AG09309 (cell line): ENCODE measurements at places on chromosomes 12 and 14.

- DNase-seq = peak; percentile 100
These were observed 3.8 kb downstream of the TXNRD1 start for GRCh38 chr12:104219361-104219892.

- DNase-seq = no peak
These were observed 25.0 kb upstream of the NPAS3 start for GRCh38 chr14:32913725-32914124.

DNA sequence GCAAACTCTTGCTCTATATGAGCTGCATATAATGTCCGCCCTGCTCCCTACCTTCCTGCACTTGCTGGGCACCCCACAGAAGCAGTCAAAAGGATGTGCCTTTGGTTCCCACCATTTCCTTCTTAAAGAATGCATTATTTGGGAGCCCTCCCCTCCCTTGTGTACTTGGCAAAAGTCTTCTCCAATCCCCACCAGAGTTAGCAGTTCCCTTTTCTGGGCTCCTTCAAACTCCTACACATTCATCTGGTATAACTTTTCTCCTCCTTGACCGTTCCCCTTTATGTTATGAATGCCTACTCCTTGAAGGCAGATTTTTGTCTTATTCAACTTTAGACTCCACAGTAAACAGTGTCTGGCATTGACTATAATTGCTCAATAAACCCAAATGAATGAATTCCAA lies 27.8 kb downstream of the AREL1 start:
- DNase-seq = no peak

DNA sequence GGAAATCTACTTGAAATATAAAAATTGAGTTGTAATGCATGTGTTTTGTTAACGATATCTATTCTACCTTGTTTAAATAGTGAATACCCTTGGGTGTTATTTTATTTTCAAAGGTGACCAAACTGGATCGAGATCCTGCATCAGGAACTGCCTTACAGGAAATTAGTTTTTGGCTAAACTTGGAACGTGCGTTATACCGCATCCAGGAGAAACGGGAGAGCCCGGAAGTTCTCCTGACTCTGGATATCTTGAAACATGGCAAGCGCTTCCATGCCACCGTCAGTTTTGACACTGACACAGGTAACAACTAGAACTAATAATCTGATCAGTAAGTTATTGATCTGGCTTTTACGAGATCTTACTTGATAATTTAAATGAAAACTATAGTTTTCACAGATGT lies 15.9 kb downstream of the DYNC1H1 start:
- DNase-seq = no peak

DNA sequence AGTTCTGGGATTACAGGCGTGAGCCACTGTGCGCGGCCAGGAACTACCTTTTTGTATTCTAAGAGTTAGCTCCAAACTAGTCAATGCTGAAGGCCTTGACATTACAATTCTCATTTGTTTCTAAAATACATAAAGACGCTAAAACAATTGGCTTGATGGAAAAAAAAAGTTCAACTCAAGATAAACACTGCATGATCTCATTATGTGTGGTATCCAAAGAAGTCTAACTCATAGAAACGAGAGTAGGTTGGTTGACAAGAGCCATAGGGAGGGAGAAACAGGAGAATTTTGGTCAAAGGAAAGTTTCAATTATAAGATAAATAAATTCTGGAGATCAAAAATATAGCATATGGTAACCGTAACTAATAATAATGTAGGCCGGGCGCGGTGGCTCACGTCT lies 20.0 kb upstream of the RNF34 start:
- no peak for DNase-seq

DNA sequence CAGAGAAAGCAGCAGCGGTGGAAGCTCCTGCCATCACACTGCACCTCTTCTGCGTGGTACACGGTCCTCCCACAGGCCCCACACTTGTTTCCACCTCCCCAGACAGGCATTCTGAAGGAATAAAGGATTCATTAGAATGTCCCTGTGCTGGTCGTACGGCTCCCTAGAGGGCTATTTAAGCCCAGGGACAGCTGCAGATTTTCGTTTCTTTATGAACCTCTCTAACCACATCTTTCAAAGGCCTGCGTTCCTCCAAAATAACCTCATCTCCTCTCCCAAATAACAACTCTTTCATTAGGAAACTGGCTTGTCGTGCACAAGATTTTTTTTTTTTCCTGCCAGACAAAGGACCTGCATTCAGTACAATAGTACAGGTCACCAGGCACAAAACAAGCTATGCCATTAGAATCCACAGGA lies 12.7 kb downstream of the CSRP2 start:
- DNase-seq = no peak

DNA sequence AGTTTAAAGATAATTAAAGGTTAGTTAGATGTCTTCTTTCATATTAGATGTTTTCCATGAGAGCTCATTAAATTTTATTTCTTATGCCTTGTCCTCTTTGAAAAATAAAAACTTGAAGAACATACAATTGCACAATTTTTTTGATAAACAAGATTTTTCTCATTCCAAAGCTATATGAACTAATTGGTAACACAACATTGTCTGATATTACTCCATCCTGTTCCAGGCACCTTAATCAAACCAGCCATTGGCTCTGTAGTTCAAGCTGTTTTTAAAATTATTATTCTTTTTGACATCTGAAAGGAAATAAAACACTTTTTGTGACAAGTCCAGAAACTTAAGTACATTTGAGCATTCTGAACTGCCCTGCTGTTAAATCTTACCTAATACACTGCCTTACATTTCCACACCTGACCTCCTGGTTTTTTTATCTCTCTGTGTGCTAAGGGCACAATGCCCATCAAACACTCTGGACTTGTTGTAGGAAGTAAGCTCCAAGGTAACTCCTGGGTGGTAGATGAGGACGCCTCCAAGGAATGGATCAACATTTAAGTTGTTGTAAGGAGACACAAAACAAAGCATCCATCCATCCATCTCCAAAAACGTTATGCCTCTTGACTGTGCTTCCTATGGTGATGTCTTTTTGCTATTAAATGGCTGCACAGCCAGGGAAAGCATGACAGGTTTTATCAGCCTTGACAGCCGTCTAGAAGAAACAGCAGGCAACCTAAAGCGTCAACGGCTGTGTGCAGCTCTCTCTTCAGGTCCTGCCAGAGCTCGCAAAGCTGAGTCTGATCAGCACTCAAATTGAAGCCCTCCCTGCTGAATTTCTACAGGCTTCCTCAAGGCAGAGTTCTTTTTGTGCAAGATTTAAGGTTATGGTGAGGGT lies 449.9 kb upstream of the FLRT2 start:
- no peak for DNase-seq

DNA sequence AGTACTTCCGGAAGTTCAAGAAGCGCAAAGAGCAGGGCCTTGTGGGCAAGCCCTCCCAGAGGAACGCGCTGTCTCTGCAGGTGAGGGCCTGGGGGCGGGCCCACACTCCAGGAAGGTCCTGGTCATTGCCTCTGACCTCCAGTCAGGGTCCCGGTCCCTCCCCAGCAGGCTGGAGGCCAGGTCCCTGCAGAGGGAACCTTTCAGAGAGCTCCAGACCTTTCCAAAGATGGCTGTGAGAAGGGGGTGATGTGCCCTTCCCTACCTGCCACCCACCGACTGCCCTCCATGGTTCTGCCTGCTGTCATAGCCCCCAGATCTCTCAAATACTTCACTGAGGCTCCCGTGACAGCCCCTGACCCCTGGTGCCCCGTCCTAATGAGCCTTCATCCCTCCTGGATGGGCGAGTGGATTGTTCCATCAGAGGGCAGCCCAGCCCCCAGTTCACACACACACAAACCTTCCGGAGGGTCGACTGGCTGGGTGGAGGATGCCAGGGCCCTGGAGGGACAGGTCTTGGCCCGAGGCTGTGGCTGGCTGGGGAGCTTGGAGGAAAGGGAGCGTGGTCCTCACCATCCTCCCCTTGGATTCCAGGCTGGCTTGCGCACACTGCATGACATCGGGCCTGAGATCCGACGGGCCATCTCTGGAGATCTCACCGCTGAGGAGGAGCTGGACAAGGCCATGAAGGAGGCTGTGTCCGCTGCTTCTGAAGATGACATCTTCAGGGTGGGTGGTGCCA lies 117.5 kb upstream of the FKBP4 start:
- DNase-seq = no peak

DNA sequence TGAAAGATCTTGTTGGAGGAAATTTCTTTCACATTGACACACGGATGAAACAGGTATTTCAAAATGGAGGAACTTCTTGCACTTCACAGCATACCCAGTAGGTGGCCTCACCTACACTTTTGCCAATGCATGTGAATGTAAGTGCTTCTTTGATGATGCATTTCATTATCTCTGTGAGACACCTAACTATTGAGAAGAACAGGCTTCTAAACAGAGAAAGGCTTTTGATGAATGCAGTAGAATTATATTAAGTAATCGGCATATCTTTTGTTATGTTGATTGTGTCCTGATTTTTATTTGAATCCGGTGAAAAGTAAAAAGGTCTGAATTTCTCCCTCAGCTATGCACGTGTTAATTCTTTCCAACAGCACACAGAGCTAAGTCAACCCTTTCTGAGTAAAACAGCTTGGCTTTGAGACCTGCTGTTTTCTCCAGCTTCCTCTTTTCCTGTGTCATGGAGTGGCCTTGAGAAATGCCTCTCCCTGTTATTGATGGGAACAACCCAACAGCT lies 399.0 kb downstream of the NAV3 start:
- peak; percentile 21 for DNase-seq

DNA sequence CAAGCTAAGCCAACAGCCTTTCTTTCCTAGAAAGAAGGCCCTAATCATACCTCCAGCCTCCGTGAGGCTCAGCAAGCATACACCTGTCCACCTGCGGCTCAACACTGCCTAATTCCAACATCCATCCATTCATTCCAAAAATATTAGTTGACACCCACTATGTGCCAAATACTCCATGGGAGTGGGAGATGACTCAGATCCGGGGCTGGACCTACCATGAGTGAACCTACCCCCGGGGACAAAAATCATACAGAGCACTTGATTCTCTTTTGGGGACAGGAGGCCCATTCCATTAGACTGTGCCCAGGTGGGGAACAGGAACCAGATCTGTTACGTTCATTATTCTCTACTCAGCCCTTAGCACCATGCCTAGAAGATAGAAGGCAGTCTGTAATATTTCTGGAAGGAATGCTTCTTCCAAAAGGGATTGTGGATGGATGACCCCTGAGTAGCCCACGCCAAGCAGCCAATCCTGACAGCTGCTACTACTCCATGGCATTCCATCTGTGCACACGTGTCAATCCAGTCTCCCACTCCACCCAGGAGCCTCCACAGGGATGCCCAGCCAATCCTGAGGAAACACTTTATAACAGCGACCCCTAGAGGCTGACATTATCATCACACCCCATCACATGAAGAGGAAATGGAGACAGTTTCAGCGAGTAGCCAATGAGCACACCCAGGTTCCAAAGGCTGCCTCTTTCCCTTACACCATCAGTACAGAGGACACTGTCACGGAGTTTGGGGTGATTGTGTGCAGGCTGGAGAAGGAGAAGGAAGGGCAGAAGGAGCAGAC lies 170.7 kb downstream of the ESRRB start:
- no peak for DNase-seq

DNA sequence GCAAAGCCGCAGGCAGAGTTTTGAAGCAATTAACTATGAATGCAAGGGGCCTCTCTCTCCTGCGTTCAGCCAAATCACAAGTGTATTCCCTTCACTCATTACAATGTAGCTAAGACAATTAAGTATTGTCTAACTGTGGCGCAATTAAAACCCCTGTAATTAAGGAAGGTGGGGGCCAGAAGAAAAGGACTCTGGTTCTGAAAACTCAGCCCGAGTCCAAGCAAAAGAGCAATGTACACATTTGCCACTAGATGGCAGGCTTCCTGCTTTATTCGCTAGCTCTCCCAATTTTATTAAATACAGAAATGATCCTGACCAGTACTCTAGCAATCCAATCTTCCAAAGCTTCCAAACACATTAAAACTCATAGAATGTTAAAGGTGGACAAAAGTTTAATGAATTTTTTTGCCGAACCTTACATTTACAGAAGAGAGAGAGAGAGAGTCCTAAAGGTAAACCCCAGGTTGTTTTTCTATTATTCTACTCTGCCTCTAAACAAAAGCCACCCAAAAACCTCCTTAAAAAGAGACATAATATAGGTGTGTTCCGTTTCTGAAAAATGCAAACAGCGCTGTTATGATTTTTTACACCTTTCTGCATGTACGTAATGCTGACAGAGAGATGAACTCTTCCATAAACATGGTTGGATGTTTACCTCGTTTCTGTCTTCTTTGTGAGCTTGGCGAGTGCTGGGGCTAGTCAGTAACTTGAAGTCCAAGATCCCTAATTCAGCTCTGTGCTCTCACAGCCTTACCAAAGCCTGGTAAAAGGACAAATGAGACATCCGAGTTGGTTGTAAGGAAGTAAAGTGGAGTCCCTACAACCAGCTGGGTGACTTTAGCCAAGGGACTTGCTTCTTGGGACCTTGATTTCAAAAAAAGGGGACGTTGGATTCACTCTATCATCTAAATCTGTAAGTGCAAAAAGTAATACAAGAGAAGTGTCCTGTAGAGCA lies 50.9 kb upstream of the VASH1 start:
- DNase-seq = no peak

GRCh38 chr14:71524320-71524982 lies 407.8 kb upstream of the RGS6 start:
- no peak for DNase-seq

GRCh38 chr14:89673512-89674225 lies 256.6 kb upstream of the FOXN3 start:
- peak; percentile 14 for DNase-seq

GRCh38 chr12:30003321-30003720 lies 219.6 kb upstream of the TMTC1 start:
- DNase-seq = no peak

GRCh38 chr12:71159878-71160277 lies 2.1 kb upstream of the TSPAN8 start:
- DNase-seq = no peak

DNA sequence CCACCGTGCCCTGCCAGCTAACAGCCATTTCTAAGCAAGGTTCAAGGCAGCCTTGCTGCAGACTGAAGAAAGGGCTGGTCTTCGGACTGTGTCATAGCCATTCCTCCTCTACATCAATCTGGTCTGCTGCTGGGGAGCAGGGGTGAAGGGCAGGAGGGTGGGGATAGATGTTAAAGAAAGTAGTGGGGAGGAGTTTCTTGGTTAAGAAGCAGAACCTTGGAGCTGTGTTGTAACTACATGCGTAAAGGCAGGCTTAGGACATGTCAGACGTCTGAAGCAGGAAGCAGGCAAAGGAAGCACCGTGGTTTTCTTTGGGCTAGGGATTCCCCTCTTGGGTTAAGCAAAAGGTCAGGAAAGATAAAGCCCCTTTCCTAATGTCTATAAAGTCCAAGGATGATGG lies 18.1 kb upstream of the NEK9 start:
- DNase-seq = no peak
